ENCODE measurements at places on chromosomes 1 and 21. TPM values are rescaled to one million over a fixed set of nuclear protein-coding genes. Genes with fewer than 3 reads are reported as not detected.
A peak's percentile ranks its signal among the peaks of the same experiment; 100 is the strongest.

Gene ASCL5
- polyA plus RNA-seq, result not detected

Gene EXTL2
- 12.0 TPM for polyA plus RNA-seq

DNA sequence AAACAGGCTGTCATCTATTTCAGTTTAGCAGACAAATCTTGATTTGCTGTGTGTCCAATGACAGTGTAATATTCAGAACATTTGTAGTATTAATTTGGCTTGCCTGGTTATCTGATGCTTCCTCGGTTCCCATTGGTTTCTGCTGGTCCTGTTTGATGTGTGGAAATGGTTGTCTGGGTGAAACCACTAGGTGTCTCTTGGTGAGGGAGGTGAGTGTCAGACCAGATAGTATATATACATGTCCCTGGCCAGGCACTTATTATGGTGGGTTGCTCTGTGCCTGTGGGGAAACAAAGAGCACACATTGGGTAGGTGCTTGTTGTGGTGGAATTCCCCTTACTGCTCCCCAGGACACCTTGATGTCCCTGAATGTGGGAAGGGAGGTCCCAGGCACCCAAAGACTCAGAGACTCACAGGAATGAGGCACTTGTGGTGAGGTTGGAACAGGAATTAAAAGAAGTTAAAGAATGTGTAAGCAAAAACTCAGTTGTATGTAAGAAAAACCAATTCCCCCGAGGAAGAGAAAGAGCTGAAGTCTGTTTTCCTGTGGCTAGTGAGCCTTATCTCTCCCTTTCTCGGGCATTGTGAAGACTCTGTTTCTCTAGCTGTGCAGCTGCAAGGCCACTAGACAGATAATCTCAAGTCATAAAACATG lies 1519.1 kb downstream of the BRINP3 start:
- DNase-seq, result no peak

- peak; percentile 84 for DNase-seq
These were observed 2.1 kb downstream of the EVA1B start for GRCh38 chr1:36321119-36321951.

Gene SLC35A3
- polyA plus RNA-seq, result 7.8 TPM

DNA sequence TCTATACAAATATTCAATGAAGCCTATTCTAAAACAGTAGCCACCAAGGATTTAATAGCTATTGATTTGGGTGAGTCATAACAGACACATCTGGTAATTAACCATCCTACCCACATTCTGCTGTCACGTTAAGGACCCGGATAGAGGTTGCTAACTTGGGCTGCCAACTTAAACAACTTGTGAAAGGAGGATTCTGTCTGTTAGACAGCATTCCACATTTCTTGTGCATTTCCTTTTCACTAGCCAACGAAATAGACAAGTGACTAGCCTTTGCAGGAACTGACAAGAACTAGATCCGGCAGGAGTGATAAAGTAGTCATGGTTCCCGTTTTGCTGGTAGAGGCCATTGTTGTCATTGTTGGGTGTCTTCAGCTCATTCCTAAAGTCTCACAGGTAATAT lies 9.5 kb downstream of the DSCAM start:
- DNase-seq, result no peak

Gene OR10J1
- not detected for polyA plus RNA-seq

GRCh38 chr1:102098081-102098480 lies 101.4 kb upstream of the OLFM3 start:
- no peak for DNase-seq

Gene SPATA1
- 1.5 TPM for polyA plus RNA-seq

- DNase-seq, result no peak
These were observed 676.1 kb downstream of the PTPRU start for GRCh38 chr1:29912425-29912824.

DNA sequence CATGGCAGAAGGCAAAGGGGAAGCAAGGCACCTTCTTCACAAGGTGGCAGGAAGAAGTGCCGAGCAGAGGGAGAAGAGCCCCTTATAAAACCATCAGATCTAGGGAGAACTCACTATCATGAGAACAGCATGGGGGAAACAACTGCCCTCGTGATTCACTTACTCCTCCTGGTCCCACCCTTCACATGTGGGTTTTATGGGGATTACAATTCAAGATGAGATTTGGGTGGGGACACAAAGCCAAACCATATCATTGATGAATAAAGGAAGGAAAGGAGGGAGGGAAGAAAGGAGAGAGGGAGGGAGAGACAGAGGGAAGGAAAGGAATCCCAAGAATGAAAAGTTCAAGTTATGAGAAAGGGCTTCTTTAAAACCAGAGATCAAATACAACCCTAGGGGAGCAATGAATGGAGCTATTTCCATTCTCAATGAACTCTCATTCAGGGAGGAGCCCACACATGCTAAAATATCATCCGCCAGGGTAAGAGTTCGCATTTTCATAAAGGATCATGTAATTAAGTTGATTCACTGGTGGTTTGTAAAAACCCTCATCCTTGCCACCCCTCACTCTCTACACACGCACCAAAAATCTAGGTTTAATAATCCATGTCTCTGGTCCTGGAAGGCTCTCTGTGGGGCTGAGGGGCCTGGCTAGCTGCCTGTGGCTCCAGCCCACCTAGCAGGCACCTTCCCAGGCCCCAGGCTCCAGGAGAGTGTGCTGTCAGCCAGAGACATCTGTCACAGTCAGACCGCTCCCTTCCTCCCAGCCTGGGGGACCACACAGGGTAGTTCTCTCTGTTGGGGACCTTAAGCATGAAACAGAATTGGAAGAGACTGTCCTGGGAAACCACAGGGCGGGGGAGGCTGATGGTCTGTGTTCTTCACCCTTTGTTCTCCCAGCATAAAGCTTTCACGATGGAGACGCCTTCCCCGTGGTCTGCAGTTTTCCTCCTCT lies 94.0 kb downstream of the CCDC185 start:
- DNase-seq, result no peak

DNA sequence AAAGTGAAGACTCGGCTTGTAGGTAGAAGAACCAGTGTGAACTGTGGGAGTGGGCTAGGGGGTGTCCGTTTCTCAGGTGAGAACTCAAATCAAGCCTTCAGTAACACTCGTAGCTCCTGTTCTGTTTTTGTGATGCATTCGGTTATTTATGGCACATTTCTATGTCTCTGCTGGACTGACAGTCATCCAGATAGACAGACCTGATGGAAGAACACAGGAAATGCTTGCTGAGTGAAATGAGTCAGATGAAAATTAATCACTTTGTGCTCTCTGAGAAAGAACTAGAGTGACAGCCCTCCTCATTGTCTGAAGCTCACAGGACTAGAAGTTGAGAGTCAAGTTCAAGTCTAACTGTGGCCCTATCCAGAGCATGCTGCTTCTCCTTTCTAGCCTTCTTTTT lies 360.1 kb upstream of the PLXNA2 start:
- no peak for DNase-seq

- DNase-seq, result no peak
These were observed 4.4 kb upstream of the UTP25 start for GRCh38 chr1:209823143-209824041.

DNA sequence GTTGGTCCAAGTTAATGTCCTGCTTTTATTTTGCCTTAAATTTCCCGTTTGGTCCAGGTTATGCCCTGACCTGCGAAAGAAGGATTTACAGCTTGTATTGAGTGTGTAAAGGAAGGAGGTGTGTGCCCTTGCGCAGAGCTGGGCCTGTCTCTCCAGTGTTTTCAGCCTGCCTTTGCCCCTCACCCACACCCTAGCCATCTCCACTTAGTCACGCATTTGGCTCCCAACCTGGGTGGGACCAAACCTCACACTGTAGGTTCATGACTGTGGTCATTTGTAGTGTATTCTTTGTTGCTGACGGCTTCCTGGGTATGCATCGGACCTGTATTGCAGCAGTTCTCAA lies 572 bp upstream of the SRSF10 start:
- no peak for DNase-seq

DNA sequence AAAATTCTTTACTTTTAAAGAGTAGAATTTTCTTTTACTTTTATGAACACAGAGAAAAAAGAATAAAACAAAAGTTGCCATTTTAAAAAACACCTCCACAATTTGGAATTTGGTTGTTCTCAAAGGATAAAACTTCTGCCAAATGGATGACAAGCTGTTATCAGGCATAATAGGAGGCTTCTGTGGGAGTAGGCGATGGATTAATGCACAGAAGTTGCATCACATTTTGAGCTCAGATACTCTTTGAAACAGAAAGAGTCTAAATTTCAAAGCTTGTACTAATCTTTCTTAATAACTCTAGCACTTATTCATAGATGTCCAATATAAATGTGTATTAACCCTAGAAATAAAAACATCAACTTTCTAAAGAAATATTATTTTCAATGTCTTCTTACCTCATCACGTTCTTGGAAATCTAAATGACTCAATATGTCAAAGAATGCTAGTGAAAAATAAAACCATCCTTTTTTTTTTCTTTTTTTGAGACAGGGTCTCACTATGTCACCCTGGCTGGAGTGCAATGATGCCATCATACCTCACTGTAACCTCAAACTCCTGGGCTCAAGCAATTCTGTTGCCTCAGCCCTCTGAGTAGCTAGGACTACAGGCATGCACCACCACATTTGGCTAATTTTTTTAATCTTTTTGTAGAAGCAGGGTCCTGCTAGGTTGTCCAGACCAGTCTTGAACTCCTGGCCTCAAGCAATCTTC lies 112.8 kb upstream of the USP25 start:
- DNase-seq, result no peak

- no peak for DNase-seq
These were observed 20.0 kb upstream of the SYDE2 start for GRCh38 chr1:85220756-85221201.

GRCh38 chr1:215132156-215132555 lies 49.6 kb downstream of the KCNK2 start:
- no peak for DNase-seq

DNA sequence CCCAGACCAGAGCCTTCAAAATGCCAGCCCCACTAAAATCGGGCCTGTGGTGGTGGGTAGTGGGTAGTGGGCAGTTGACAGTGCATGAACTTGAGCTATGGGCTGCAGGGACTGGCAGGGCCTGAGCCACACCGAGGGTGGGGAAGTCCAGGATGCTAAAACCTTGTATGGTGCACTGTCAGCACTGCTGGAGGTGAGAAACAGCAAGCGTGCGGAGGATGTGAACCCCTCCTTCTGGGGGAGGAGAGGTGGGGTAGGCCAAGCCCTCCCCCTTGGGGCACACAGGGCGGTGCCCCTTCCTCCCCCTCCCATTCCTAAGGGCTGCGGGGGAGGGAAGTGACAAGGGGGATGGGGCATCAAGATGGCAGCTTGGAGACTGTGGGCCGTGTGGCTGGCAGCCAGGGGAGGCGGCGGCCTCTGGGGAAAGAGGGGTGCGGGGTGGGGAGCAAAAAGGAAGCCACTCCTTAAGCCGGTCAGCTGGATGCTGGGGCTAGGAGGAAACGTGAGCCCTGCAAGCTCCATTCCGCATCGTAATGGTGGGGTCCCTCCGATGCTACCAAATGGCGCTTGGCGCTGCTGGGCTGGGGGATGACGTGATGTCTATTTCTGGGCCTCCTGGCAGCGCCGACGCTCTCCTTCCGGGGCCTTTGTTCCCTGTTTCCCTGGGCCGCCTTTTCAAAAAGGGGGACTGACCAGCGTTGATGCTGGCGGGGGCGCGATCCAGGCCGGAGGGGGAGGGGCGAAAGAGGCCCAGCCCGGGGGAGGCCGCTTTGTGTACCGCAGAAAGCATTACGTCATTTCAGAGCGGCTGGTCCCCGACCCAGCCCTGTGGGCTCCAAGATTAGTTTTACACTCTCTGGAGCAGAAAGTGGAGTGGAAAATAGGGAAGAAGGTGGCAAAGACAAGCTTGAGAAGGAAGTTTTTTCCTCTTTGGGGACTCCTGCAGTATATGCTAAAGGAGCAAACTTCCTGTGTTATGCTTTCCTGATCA lies 809 bp downstream of the SYT11 start:
- DNase-seq, result peak; percentile 94

GRCh38 chr1:56525489-56526041 lies 53.8 kb downstream of the PLPP3 start:
- DNase-seq, result no peak

Gene VN1R5
- not detected for polyA plus RNA-seq

Gene LCE1B
- not detected for polyA plus RNA-seq

Gene AGT
- polyA plus RNA-seq, result 94.7 TPM

- no peak for DNase-seq
These were observed 19.2 kb downstream of the EFCAB14 start for GRCh38 chr1:46699666-46700065.
